A549 treated with AZD2906 at 1 μM for 4 hours (cell line): ENCODE measurements at places on chromosomes 5 and 9. TPM values are rescaled to one million over a fixed set of nuclear protein-coding genes. Genes with fewer than 3 reads are reported as not detected.

Gene GTF3C4
- total RNA-seq: 16.0 to 18.7 TPM (median 16.8 TPM) in 5 replicates

Gene MTAP
- 5.8 to 18.0 TPM (median 9.1 TPM) in 5 replicates for total RNA-seq

Gene TMOD1
- total RNA-seq: 1.3 to 2.0 TPM (median 1.6 TPM) in 5 replicates

Gene F2RL1
- 224 to 299 TPM (median 233 TPM) in 5 replicates for total RNA-seq

Gene KLHL3
- 0.08 to 0.49 TPM (median 0.23 TPM) in 5 replicates for total RNA-seq

Gene TPM2
- total RNA-seq: 647 to 712 TPM (median 698 TPM) in 5 replicates

Gene TXN
- 1,184 to 1,350 TPM (median 1,231 TPM) in 5 replicates for total RNA-seq

Gene SLC23A1
- 1.1 to 1.7 TPM (median 1.3 TPM) in 5 replicates for total RNA-seq

Gene ZNF189
- total RNA-seq: 8.1 to 11.1 TPM (median 8.3 TPM) in 5 replicates
